ENCODE measurements at places on chromosomes 3 and 15. TPM values are rescaled to one million over a fixed set of nuclear protein-coding genes. Genes with fewer than 3 reads are reported as not detected.
A peak's percentile ranks its signal among the peaks of the same experiment; 100 is the strongest.

Gene SETMAR
- total RNA-seq: 10.0 TPM

Gene MCF2L2
- 11.4 TPM for total RNA-seq

Gene SLC51B
- total RNA-seq: not detected

Gene ADAMTS17
- 1.9 TPM for total RNA-seq

Gene WDR93
- total RNA-seq: not detected

Gene ACTC1
- total RNA-seq: not detected

Gene FEZF2
- total RNA-seq: not detected

Gene LRRC28
- 21.2 TPM for total RNA-seq

Gene CASR
- not detected for total RNA-seq

DNA sequence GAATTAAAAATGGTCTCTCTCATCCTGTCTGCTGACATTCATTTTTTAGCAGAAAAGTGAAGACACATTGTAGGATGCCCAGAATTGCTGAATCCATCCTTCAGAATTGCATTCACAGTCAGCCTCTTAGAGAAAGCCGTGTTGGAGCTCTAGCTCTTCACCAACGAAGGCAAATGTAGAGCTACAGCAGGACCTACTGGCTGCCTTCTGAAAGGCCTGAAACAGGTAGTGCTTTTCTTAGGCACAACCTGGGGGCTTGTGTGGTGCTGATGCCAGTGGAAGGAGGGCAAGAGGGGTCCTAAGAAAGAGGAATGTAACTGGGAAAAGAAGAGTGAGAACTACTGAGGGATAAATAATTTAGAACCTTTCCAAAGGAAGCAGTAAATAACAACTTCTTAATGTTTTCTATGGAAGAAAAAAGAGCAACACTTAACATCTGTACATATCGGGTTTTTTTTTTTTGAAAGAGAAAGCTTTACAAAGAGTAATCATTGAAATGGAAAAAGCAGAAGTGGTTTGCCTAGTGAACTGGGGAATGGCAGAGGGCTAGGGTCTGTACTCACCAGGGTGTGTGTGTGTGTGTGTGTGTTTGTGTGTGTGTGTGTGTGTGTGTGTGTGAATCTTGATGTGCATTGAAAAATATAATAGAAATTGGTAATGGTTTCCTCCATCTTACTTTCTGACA, 297.8 kb downstream of the SATB1 start:
- DNase-seq: no peak
- H3K4me3 ChIP-seq: no peak overlapping the region
- no peak overlapping the region for H3K27ac ChIP-seq
- no peaks in the 10 kb centered on the region for H3K4me1 ChIP-seq

- H3K36me3 ChIP-seq: no peaks in the 10 kb centered on the region
- H3K4me3 ChIP-seq: no peak overlapping the region
- no peaks in the 10 kb centered on the region for H3K4me1 ChIP-seq
- no peak overlapping the region for H3K27ac ChIP-seq
- no peak for DNase-seq
- H3K27me3 ChIP-seq: peaks cover 2% of the 10 kb centered on the region
Measured at GRCh38 chr3:41075975-41076374, 123.3 kb upstream of the CTNNB1 start.

DNA sequence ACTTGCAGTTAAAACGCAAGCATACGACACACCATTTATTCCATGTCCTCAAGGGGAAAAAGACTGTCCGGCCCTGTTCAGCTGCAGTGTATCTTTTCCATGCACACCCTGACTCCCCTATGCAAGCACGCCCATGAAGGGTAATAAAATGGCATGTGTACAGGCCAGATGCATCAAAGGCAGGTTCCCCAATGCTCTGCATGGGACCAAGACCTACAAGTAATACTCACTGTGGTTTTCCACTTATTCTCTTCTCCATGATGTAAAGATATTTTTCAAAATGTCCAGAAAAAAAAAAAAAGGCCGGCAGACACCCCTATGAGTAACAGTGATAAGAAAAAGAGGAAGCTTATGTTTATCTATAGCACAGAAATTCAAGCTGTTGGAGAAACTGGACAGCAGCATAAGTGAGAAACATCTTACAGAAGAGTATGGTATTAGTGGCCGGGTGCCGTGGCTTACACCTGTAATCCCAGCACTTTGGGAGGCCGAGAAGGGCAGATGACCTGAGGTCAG, 70.8 kb downstream of the MCF2L2 start:
- DNase-seq: no peak
- H3K27me3 ChIP-seq: no peaks in the 10 kb centered on the region
- H3K4me1 ChIP-seq: peaks cover 10% of the 10 kb centered on the region
- H3K27ac ChIP-seq: no peak overlapping the region
- peaks cover 13% of the 10 kb centered on the region for H3K36me3 ChIP-seq

- H3K4me3 ChIP-seq: no peak overlapping the region
- peaks cover 84% of the 10 kb centered on the region for H3K36me3 ChIP-seq
- peak overlapping the region; percentile 7 for H3K27ac ChIP-seq
- no peaks in the 10 kb centered on the region for H3K27me3 ChIP-seq
- H3K4me1 ChIP-seq: peaks cover 50% of the 10 kb centered on the region
Measured at GRCh38 chr3:69178082-69178481, 55.7 kb upstream of the LMOD3 start.

- no peak for DNase-seq
- H3K4me1 ChIP-seq: no peaks in the 10 kb centered on the region
- H3K4me3 ChIP-seq: no peak overlapping the region
- H3K36me3 ChIP-seq: no peaks in the 10 kb centered on the region
- no peak overlapping the region for H3K27ac ChIP-seq
Measured at GRCh38 chr3:150194957-150195356, 213.1 kb upstream of the TSC22D2 start.

GRCh38 chr3:41698898-41699297, 263.0 kb downstream of the ULK4 start:
- no peaks in the 10 kb centered on the region for H3K4me1 ChIP-seq
- H3K4me3 ChIP-seq: no peak overlapping the region
- no peak for DNase-seq
- H3K27ac ChIP-seq: no peak overlapping the region

DNA sequence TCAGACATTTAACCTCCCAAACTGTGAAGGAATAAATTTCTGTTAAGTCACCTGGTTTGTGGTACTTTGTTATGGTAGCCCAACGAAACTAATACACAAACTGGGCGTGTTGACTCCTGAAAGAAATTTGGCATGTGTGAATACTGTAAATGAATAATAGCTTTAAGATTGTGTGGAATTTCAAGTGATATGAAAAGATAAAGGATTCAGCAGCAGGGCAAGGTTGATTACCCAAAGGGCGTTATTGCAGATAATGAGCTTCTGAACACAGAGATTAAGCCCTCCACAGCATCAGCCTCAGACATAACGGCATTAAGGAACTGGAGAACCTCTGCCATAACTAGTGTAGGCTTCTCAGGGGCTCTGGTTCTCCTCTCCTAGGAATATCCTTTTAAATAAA, 451.5 kb upstream of the NECTIN3 start:
- no peak for DNase-seq
- H3K36me3 ChIP-seq: no peaks in the 10 kb centered on the region
- H3K4me1 ChIP-seq: peaks cover 3% of the 10 kb centered on the region
- no peak overlapping the region for H3K27ac ChIP-seq
- H3K27me3 ChIP-seq: no peaks in the 10 kb centered on the region

DNA sequence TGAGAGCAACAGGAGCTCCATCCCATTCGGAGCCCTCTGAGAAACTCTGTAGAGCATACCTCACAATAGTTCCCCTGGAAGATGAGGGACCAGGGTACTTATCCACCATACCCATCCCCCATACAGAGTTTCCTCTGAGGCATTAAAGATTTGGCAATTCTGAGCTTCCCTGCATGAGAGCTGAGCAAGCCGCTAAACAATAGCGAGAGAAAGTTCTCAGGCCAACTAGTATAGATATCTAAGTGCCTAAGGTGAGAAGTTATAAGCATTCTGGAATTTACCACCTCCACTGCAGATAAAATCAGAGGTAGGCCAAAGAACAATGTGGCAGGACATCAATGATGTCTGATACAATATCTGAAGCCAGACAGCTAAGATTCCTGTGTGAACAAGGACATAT, 129.1 kb upstream of the MBNL1 start:
- no peaks in the 10 kb centered on the region for H3K4me1 ChIP-seq
- no peak for DNase-seq
- no peak overlapping the region for H3K4me3 ChIP-seq
- H3K36me3 ChIP-seq: no peaks in the 10 kb centered on the region

DNA sequence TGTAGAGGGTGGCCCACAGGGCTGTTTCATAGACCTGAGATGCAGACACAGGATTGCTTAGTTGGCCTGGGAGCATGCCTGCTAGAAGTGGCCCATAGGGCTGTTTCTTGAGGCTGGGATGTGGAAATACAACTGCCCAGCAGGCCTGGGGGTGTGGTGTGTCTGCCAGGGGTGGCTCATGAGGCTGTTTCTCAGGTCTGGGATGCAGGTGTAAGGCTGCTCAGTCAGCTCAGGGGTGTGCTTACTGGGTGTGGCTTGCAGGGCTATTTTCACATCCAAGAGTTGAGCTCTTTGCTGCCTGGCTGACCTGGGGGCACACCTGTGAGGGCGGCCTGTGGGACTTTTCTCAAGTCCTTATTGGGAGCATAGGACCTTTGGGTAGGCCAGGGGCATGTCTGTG, 131.3 kb downstream of the DOCK3 start:
- no peak for DNase-seq
- H3K4me3 ChIP-seq: no peak overlapping the region
- peaks cover 9% of the 10 kb centered on the region for H3K36me3 ChIP-seq
- H3K27ac ChIP-seq: no peak overlapping the region

GRCh38 chr15:72873379-72874233, 90.0 kb upstream of the ADPGK start:
- H3K36me3 ChIP-seq: no peaks in the 10 kb centered on the region
- no peak overlapping the region for H3K4me3 ChIP-seq
- peaks cover 43% of the 10 kb centered on the region for H3K27me3 ChIP-seq
- H3K27ac ChIP-seq: no peak overlapping the region
- H3K4me1 ChIP-seq: no peaks in the 10 kb centered on the region
- no peak for DNase-seq

DNA sequence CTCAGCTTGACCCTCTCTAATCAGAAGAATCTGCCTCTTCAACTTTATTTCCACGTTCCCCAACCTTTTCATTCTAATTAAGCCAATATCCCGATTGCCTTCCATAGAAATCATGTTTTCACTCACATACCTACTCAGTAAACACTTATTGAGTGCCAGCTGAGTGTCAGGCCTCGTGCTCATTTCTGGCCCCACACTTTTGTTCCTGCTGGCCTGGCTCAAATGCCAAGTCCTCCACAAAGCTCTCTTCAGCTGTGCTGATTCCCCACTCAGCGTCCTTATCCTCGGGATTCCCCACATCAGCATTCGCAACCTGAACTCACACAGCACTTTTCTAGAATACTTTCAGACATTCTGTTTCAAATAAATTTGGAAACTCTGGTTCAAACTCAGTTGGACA, 68.9 kb downstream of the THBS1 start:
- no peak overlapping the region for H3K27ac ChIP-seq
- peaks cover 7% of the 10 kb centered on the region for H3K27me3 ChIP-seq
- peaks cover 3% of the 10 kb centered on the region for H3K4me1 ChIP-seq
- no peak overlapping the region for H3K4me3 ChIP-seq
- H3K36me3 ChIP-seq: peaks cover 2% of the 10 kb centered on the region

Measured in activated CD8-positive, alpha-beta memory T cell treated with anti-CD3 and anti-CD28 coated beads, Interleukin-2, amount 10 ng/mL, durations not matched to agents 7 days and 5 days (primary cell).